ENCODE measurements at places on chromosomes 3 and 15.

- DNase-seq: no peak
Measured at GRCh38 chr3:45730409-45731154, 41.4 kb downstream of the SACM1L start.

DNA sequence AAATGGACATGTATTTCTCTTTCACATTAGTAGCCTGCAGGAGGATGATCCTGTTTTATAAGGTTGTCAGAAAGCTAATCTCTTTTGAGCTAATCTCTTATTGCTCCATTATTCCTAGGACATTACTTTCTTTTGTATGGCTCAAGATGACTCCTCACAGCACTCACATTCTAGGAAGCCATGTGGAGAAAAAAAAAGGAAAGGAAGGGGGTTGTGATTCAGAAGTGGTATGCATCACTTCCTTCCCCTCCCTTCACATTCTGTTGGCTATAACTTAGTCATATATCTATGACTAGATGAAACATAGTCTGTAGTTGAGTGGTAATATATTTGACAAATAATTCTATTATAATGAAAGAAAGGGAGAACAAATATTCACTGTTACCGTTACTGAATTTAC is 168.8 kb upstream of the TTC14 start:
- no peak for DNase-seq

DNA sequence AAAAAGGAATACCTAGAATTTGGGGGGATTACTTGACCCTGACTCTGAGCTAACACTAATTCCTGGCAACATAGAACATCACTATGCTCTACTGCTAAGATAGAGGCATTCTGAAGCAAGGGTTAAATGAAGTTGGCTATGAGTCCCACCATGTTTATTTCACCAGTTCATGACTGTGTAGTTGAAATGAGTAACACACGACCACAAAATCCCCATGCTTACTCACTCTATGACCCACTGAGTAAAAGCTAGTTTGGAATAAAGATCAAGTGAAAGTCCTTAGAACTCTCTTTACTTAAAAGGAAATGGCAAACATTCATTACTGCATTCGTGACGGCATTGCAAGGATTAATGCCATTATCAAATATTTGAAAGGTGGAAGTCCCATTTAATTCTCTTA is 47.4 kb downstream of the MRPL46 start:
- DNase-seq: no peak

DNA sequence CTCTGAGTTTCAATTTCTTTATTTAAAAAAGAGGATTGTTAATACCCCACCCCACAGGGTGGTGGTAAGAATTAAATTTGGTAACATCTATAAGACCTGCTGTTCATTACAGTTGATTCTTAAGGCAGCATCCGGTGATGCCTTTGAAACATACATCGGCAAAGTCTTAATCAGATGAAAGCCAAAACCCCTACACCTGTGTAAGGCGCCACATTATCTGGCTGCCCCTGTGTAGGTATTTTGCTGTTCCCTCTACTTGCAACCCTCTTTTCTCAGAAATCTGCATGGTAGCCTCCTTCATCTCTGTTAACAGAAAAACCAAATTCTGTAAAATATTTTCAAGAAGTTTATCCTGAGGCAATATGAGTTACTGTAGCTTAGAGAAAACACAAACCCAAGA is 90.0 kb downstream of the ST6GAL1 start:
- DNase-seq: no peak

DNA sequence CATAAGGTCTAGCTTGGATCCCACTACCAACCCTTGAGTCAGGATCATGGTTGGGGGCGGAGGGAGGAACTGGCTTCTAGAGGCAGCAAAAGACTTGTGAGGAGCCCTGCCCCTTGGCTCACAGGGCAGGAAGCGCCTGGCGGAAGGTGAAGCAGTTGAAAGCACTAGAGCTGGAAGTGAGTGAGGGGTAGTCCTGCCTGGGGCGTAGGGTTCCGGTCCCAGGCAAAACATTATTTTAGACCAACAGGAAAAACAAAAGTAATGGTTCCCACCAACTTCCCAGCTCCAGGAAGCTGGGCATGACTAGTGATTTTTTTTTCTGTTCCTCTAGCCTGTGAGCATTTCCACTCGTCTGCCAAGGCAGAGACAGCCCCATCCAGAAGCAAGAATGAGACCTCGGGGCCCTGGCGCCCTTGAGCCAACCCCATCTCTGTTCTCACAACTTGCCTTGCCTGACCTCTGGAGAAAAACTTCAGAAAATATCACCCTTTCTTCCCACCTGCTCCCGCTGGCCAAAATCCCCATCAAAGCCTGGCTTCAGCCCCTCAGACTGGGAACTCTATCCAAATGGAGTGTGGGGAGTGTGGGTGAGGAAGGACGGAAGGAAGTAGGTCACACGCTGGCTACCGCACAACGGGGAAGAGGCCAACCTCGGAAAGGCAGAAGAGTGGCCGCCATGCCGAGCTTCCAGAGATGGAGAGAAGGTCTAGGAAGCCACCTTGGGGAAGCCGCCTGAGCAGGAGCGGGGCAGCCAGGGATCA is 57.5 kb downstream of the RBPMS2 start:
- no peak for DNase-seq

DNA sequence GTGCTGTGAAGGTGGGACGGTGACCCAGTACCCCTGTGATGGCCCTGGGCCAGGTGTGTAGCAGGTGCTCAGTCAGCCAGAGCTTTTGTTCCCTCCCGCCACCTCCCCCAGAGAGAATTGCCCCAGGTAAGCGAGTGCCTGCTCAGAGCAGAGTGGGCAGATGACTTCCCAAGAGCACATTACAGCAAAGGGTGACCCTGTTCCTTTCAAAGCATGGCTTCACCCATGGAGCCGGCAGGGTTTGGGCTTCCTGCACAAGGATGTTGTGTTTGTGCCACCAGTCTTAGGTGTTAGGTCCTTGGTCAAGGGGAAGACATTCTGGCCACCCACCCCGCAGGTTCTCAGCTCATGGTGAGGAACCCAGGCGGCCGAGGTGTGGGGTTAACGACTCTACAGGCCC is 30.7 kb downstream of the SLC6A6 start:
- no peak for DNase-seq

DNA sequence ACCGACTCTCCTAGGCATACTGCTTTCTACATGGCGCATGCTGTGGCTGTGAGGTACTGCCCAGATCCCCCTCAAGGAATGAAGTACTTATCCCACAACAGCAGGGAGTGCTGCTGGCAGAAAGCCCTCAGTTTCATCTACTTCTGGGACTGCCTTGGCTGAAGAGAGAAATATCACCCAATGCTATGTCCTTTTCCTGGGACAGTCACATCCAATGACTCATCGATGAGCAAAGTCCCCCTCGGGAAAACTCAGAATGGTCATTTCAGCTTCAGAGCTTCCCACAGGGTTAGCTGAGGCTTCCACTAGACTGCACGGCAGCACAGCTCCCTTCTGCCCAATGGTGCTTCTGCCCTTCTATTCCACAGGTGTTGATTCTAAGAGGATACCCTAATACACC is 3.6 kb upstream of the NMD3 start:
- no peak for DNase-seq

GRCh38 chr15:60592371-60593169 is 113.6 kb upstream of the ICE2 start:
- no peak for DNase-seq

GRCh38 chr3:160883373-160883772 is 127.3 kb downstream of the PPM1L start:
- DNase-seq: no peak

Data from SK-N-MC (cell line).